ENCODE measurements at places on chromosomes 1 and 21. TPM values are rescaled to one million over a fixed set of nuclear protein-coding genes. Genes with fewer than 3 reads are reported as not detected.

The IL10 gene
- not detected for total RNA-seq

The ADGRL2 gene
- 72.8 TPM for total RNA-seq

The SEC16B gene
- total RNA-seq, result 2.5 TPM

The FCRL1 gene
- under 0.01 TPM for total RNA-seq

The NPPB gene
- total RNA-seq, result not detected

The CDKN2C gene
- total RNA-seq, result 3.9 TPM

The SLC30A10 gene
- total RNA-seq, result 18.2 TPM

The ANGPTL3 gene
- total RNA-seq, result not detected

The ZC3H12A gene
- total RNA-seq, result 0.25 TPM

The S100A6 gene
- total RNA-seq, result 8.1 TPM

The KRTAP21-2 gene
- total RNA-seq, result not detected

The MX2 gene
- 0.98 TPM for total RNA-seq

The SPRR2E gene
- not detected for total RNA-seq

The ATP1B1 gene
- total RNA-seq, result 149 TPM

The PRR9 gene
- total RNA-seq, result 0.49 TPM

The FCN3 gene
- total RNA-seq, result 0.25 TPM

Measured in temporal lobe (tissue), 4 donors.